ENCODE measurements at places on chromosomes 7 and 10.
A peak's percentile ranks its signal among the peaks of the same experiment; 100 is the strongest.

DNA sequence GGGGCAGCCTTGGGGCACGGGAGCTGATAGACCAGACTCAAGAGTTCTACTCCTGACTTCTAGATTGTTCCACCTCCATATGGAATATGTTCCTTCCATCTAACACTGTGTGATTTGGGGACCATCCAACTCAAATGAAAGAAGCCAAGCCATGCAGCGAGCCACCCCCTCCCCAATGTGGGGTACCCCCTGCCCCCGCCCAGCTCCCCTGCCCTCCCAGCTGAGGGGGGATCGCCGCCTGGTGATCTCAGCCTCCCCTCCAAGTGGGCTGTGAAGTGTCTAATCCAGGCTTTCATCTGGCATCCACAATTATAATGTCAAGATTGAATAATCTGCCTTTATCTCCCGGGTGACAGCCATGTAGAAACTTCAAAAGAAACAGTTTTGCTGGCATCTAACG lies 246.1 kb downstream of the RPS24 start:
- no peak for DNase-seq

DNA sequence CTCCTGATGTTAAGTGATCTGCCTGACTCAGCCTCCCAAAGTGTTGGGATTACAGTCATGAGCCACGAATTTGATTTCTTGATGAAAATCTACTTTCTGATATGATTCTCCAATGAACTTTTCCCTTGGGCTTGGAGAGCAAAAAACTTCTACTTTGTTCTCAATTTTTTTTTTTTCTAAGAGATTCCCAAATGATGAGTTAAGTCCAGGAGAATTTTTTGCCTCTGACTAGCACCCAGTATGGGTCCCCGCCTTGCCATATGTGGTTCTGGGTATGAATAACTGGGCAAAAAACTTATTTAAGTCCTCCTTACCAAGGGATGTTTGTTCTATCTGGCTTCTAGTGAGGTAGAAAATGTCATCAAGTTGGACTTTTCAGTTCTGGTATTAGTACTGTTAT lies 147.9 kb upstream of the LYZL1 start:
- DNase-seq, result no peak

DNA sequence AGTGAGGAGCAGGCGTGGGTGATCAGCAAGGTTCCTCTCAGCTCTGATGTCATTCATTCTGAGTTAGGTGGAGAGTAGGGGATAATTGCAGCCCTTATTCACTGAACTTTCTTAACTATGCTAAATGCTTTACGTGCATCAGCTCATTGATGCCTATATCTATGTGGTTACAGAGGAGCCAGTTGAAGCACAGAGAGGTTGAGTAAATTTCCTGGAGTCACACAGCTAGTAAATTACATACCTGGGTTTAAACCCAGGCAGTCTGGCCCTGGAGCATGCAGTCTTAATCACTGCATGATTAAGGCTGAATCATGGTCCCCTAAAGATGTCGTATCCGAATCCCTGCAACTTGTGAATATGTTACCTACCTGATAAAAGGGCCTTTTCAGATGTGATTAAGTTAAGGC lies 99.6 kb downstream of the GRK5 start:
- no peak for DNase-seq

DNA sequence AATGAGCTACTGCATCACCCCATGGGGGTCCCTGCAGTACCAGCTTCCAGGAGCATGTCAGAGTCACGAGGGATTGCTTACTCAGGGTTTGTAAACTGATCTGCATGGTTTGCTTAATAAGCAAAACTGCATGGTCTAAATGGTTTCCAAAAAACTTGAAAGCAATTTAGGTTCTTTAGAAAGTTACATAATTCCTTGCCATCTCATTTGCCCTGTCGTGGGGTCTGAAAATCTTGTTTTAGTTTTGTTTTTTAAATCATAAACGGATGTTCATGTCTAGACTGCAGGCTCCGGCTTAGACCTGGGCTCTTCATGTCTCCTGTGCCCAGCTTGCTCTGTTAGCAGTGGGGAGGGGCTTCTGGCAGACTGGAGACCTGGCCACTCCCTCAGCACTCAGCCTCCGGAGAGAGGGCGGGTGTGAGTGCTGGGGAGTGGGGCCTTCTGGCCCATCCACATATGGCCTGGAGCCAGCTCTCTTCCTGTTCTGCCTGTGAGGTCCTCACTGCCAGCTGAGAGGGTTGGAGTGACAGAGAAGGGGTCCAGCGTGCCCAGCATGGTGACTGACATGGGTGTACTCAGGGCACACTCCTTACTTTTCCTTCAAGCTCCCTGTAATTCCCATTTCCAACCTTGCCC lies 17.5 kb downstream of the PRF1 start:
- no peak for DNase-seq

DNA sequence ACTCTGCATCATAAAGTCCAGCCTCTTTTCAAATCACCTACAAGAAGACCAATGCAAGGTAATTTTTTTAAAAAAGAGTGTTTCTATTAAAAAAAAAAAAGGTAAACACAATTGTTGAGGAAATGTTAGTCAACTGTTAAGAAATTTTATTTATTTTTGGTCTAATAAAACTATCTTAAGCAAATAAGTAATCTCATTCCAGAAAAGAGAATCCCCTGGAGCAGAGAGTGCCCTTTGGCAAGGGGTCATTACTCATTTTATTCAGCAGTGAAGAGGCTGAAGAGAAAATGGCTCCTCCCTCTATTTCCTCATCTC lies 63.4 kb upstream of the GSDME start:
- no peak for DNase-seq

GRCh38 chr10:45461034-45461433 lies 87.0 kb downstream of the ALOX5 start:
- no peak for DNase-seq

- no peak for DNase-seq
Measured at GRCh38 chr10:17109475-17110207, 20.0 kb downstream of the CUBN start.

DNA sequence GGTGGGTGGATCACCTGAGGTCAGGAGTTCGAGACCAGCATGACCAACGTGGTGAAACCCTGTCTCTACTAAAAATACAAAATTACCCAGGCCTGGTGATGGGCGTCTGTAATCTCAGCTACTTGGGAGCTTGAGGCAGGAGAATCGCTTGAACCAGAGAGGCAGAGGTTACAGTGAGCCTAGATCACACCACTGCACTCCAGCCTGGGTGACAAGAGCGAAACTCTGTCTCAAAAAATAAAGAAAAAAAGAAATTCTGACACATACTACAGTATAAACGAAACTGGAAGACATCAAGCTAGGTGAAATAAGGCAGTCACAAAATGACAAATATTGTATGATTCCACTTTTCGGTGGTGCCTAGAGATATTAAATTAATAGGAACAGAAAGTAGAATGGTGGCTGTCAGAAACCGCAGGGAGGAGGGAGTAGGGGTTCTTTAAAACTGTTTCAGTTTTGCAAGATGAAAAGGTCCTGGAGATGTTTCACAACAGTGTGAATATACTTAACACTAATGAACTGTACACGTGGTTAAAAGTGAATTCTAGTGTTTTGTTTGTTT lies 23.2 kb downstream of the PILRA start:
- DNase-seq, result no peak

GRCh38 chr7:55497521-55497920 lies 74.8 kb downstream of the VOPP1 start:
- no peak for DNase-seq

DNA sequence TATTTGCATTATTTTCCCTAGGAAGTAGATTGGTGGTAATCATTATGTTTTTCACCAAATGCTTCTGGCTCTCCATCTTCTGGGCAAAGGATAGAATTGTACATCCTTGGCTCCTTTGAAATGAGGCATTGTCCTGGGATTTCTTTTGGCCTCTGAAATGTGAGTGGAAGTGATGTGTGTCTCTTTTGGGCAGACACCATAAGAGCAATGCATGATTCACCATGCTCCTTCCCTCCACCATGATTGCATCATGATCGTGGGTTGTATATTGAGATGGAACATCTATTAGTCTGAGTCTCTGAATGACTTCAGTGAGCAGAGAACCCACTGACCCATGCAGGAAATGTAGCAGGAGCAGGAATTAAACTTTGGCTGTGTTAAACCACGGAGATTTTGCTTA lies 49.2 kb downstream of the ADRA2A start:
- DNase-seq, result no peak

- DNase-seq, result no peak
Measured at GRCh38 chr7:26856176-26856985, 8.0 kb downstream of the SKAP2 start.

DNA sequence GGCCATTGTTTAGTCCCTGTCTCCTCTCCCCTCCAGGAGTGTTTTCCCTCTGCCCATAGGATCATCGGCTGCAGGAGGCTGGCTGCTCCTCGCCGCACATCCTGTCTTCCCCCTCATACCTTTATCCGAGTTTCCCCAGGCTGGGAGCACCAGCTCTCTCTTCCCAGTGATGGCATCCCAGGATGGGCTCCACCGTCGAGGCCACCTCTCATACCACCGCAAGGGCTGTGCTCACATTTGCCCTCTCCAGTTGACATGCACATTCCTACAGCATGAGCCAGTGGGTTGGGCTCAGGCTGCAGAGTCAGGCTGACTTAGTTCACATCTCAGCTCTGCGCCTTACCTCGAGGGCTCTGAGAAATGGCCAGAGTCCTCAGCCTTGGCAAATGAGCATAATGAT lies 12.1 kb downstream of the HKDC1 start:
- DNase-seq, result no peak

GRCh38 chr7:76209310-76209709 lies 7.6 kb downstream of the SRRM3 start:
- no peak for DNase-seq

- DNase-seq, result no peak
Measured at GRCh38 chr10:48390933-48391845, 84.7 kb downstream of the MAPK8 start.

GRCh38 chr7:1539882-1540775 lies 9.6 kb downstream of the MAFK start:
- no peak for DNase-seq

GRCh38 chr10:132109341-132110110 lies 43.8 kb downstream of the JAKMIP3 start:
- DNase-seq, result no peak

GRCh38 chr7:118080947-118081346 lies 103.0 kb upstream of the LSM8 start:
- peak; percentile 31 for DNase-seq

- DNase-seq, result no peak
Measured at GRCh38 chr7:157265051-157265450, 71.8 kb upstream of the DNAJB6 start.

GRCh38 chr7:80488406-80488805 lies 23.5 kb downstream of the GNAT3 start:
- no peak for DNase-seq

- no peak for DNase-seq
Measured at GRCh38 chr10:26737730-26738129, 40.2 kb downstream of the PDSS1 start.

- no peak for DNase-seq
Measured at GRCh38 chr10:126235979-126236851, 152.1 kb downstream of the ADAM12 start.

DNA sequence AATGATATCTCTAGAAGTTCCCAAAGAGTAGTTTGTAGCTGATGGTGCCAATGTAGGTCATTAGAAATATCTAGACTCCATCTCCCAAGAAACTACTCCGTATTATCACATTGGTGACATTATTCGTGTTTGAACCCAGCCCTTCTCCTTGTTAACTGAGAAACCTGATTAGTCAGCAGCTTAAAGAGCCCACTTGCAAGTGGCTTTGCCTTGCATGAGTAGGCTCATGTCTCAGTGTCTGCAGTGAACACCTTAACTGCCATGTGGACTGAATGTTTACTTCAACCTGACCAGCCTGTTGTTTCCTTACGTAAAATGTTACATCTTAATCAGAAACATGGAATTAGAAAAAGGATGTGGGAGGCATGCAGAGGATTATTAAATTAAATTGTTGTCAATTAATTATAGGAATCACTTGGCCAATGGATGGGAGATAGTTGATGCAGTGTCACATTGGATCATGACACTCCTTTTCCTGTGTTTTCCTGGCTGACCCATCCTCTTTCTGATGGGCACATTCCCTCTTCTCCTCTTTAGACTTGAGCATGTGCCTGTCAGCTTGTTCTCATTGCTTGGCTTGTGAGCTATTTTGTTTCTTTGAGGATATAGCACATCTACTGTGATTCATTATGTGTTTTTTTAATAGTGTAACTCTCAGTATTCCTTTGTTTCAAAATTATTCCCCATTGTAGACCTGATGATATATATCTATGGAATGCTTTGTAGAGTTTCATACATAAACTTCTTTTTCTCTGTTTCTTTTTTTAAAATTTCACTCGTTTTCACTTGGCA lies 18.0 kb downstream of the STARD3NL start:
- DNase-seq, result no peak

- no peak for DNase-seq
Measured at GRCh38 chr10:106615081-106615480, 549.4 kb downstream of the SORCS1 start.

GRCh38 chr7:151707757-151708156 lies 169.2 kb downstream of the PRKAG2 start:
- DNase-seq, result no peak

GRCh38 chr7:116236020-116236630 lies 25.8 kb downstream of the TES start:
- DNase-seq, result peak; percentile 35

GRCh38 chr10:69346776-69347175 lies 68.5 kb downstream of the HK1 start:
- DNase-seq, result no peak

- DNase-seq, result no peak
Measured at GRCh38 chr10:62690703-62691102, 113.8 kb upstream of the ADO start.

GRCh38 chr7:25454562-25455041 lies 226.3 kb upstream of the NPVF start:
- DNase-seq, result no peak

GRCh38 chr7:128791121-128791971 lies at the start of gene CCDC136:
CCDC136 (plus strand) TSS chr7:128791968; CDS start chr7:128792412, 444 bp downstream.
- DNase-seq, result peak; percentile 74

DNA sequence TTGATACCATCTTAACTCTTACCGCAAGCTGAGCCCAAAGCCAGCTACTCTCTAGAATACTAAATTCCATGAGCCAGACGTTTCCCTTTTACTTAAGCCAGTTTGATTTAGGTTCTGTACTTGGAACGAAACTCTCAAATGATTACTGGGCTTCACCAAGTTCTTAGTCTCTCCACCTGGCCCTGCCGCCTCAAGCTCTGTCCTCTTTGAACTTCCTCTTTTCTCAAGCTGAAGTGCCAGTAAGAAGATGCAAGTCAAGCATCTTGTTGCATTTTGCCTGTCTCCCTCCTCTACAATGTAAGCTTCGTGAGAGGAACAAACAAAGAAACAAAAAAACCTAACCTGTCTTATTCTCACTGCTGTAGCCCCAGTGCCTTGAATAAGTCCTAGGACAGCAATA lies 358.2 kb upstream of the NPVF start:
- no peak for DNase-seq

All from activated naive CD4-positive, alpha-beta T cell treated with anti-CD3 and anti-CD28 coated beads, Interleukin-2, amount 50 U/mL, for 72 hours (primary cell).